A172 (cell line): ENCODE measurements at places on chromosomes 13 and 19. TPM values are rescaled to one million over a fixed set of nuclear protein-coding genes. Genes with fewer than 3 reads are reported as not detected.

DNA sequence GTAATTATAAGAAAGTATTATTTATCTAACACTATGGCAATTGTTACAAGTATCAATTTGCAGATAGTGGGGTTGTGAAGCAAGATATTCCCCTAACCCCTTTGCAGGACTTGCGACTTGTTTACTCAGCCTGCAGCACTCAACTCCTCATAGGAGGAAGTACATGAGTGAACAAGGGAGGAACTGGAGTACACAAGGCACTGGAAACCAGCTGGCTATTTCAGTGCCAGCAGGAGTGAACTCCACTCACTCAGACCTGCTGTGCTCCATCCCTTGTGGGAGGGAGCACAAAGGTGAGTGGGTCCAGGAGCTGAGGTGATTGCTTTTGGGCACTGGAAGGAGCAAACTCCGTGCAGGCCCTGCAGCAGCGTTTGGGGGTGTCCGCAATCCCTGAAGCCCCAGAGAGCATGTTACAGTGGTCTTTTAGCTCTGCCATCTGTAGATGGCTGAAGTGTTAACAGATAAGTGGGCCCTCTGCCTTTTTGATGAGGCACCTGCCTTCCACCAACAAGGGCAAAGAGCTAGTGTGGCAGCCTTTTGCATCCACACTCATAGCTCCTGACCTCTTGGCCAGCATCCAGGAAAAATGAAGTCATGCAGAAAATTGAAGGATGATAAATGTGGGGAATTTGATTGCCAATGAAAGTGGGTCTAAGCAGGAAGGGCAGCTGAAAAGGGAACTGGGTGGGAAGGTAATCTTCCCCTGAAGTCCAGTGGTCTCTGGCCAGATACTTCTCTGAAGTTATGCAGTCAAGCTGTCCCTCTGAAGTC lies 802.2 kb upstream of the MIR17HG start:
- DNase-seq = no peak

The TMEM221 gene
- total RNA-seq = 0.07 TPM in 1 of 2 replicates, not detected in the other

The PRDX2 gene
- total RNA-seq = not detected in 2 replicates

The GRK1 gene
- not detected in 2 replicates for total RNA-seq

GRCh38 chr13:44278166-44278565 lies 95.5 kb upstream of the SERP2 start:
- no peak for DNase-seq

- DNase-seq = no peak
Measured at GRCh38 chr13:98652721-98653462, 76.0 kb upstream of the STK24 start.

DNA sequence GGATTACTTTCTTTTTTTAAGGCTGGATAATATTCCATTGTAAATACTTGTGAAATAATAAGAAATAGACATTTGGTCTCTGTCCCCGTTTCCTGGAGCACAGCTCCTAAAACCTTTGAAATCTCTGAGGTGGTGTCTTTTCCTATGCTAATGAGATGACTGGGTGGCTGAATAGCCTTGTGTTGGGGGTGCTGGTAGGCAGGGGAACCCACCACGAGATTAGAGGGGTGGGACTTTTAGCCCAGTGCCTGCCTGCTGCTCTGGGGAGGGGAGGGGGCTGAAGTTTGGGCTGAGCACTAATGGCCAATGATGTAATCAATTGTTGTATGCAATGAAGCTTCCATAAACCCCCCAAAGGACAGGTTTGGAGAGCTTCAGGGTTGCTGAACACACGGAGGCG lies 175.7 kb downstream of the FGF9 start:
- no peak for DNase-seq

DNA sequence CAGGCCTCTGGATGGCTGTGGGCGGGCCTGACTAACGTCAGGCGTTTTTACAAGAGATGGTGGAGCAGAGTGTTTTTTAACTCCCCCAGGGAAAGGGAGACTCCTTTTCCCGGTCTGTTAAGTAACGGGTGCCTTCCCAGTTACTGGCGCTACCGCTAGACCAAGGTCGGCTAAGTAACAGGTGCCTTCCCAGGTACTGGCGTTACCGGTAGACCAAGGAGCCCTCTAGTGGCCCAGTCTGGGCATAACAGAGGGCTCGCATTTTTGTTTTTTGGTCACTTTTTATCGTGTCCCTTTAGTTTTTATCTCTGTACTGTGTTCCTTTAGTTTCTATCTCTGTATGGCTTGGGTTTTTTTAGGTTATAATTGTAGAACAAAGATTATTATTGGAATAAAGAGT lies 10.0 kb downstream of the ZNF383 start:
- no peak for DNase-seq

The ZNF557 gene
- total RNA-seq = 11.7 and 12.5 TPM in 2 replicates

- DNase-seq = no peak
Measured at GRCh38 chr19:38850976-38851621, 1.3 kb upstream of the HNRNPL start.

DNA sequence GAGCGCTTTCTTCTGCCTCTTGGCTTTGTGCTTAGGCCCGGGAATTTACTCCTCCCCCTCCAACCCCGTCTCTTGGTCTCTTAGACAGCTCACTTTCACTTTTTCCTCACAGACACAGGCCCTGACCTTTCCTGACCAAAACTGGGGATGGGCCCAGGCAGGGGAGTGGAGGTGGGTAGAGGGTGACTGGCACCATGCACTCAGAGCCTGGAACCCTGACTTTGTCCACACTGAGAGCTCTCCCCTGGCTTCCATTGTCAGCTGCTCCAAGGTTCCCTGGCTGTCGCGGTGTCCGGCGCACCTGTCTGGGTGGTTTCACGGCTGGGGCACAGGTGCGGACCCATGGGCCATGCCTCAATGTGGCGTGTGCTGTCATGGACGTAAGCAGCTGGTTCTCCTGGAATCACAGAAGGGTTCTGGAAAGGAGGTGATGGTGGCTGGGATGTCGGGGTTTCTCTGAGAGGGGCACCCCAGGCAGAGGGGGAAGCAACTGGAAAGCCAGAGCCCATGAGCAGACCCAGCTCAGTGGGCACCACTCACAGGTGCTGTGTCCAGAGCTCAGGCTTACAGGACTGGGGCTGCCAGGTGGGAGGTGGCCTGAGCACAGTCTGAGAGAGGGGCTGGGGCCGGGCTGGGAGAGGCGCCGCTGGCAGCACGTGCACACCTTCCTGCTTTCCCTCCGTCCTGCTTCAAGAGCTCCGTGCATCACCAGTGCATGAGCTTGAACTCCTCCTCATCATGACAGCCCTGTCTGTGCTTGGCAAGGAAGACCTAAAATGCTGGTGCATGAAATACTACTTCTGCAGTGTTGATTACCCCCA lies 28.0 kb upstream of the C1QTNF9 start:
- no peak for DNase-seq

The FCER2 gene
- not detected in 2 replicates for total RNA-seq

The NUMBL gene
- total RNA-seq = 23.7 and 32.7 TPM in 2 replicates

The RGS9BP gene
- 1.1 and 2.8 TPM in 2 replicates for total RNA-seq

The ZNF30 gene
- 1.3 and 2.8 TPM in 2 replicates for total RNA-seq
